ENCODE measurements at places on chromosomes 12 and 14. TPM values are rescaled to one million over a fixed set of nuclear protein-coding genes. Genes with fewer than 3 reads are reported as not detected.

PRR4 gene
- total RNA-seq: 1.9 TPM

KDM5A gene
- total RNA-seq: 105 TPM

AQP2 gene
- not detected for total RNA-seq

C12orf43 gene
- total RNA-seq: 13.9 TPM

SDSL gene
- 6.0 TPM for total RNA-seq

BMP4 gene
- total RNA-seq: 4.1 TPM

CLEC9A gene
- total RNA-seq: 0.91 TPM

MIPOL1 gene
- total RNA-seq: 10.9 TPM

NOVA1 gene
- 1.3 TPM for total RNA-seq

DNAI7 gene
- not detected for total RNA-seq

SIX6 gene
- not detected for total RNA-seq

JPH4 gene
- total RNA-seq: 10.6 TPM

FOXN4 gene
- total RNA-seq: not detected

DUSP16 gene
- total RNA-seq: 20.5 TPM

MMP17 gene
- 2.9 TPM for total RNA-seq

DEPDC4 gene
- not detected for total RNA-seq

LTBP2 gene
- total RNA-seq: 10.7 TPM

RASAL1 gene
- total RNA-seq: 0.13 TPM

CCDC196 gene
- total RNA-seq: not detected

CCNB1IP1 gene
- 27.9 TPM for total RNA-seq

DPF3 gene
- 2.8 TPM for total RNA-seq

LRTM2 gene
- not detected for total RNA-seq

NCKAP5L gene
- 29.4 TPM for total RNA-seq

GLI1 gene
- 1.1 TPM for total RNA-seq

SYNDIG1L gene
- total RNA-seq: 0.46 TPM

LBHD2 gene
- not detected for total RNA-seq

NGB gene
- not detected for total RNA-seq

DNAJC22 gene
- 1.9 TPM for total RNA-seq

SRP54 gene
- 61.1 TPM for total RNA-seq

PPP2R3C gene
- 38.8 TPM for total RNA-seq

TMEM253 gene
- not detected for total RNA-seq

ALDH1L2 gene
- 1.6 TPM for total RNA-seq

RFLNA gene
- not detected for total RNA-seq

CPNE8 gene
- 42.4 TPM for total RNA-seq

COX8C gene
- total RNA-seq: not detected

CCND2 gene
- 57.8 TPM for total RNA-seq

FBLN5 gene
- total RNA-seq: 104 TPM

CRACR2A gene
- 20.6 TPM for total RNA-seq
